ENCODE measurements at places on chromosomes 4 and X. TPM values are rescaled to one million over a fixed set of nuclear protein-coding genes. Genes with fewer than 3 reads are reported as not detected.

The GBA3 gene
- 9.5 TPM for total RNA-seq

The FAAH2 gene
- 11.3 TPM for total RNA-seq

The TENM3 gene
- total RNA-seq, result 1.6 TPM

The LIMCH1 gene
- 4.7 TPM for total RNA-seq

The MAMLD1 gene
- 0.49 TPM for total RNA-seq

The PPEF2 gene
- not detected for total RNA-seq

The KLHL13 gene
- total RNA-seq, result 3.0 TPM

All from colonic mucosa (tissue), 4 donors.